Right renal cortex interstitium (tissue), 3 donors: ENCODE measurements at places on chromosomes 1 and 21.

DNA sequence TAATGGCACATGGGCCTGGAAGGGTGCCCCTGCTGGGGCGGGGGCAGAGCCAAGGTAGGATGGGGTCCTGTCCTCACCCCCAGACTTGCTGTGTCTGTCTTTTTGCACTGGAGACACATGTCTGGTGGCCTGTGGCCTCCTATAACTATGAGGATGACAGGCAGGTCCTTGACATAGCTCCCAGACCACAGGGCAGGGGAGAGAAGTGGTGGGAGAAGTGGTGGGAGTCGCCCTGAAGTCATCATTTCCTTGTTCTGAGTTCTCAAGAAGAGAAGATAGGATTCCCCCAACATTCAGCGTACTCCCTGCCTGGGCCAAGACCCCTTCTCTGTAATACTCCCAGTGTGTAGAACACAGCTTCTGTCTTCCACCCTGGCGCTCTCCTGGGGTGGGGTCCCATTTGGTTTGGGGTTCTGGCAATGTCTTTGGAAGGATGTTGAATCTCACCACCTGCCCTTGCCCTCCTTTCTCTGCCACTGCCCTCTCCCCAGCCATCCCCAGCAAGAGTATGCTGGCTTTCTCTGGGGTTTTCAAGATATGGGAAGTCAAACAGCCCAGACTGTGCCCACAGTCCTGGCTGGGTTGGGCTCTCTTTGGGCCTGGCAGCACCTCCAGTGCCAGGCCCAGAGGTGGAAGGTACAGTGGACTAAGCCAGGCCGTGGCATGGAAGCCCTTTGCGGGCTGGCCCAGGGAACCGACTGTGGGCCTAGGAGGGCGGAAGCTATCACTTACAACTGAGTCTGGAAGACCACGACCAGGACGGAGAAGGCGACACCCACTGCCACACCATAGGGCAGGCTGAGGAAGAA, 19.4 kb downstream of the SLC26A9 start:
- DNase-seq, result no peak

GRCh38 chr1:216944864-216945510, 221.8 kb upstream of the ESRRG start:
- no peak for DNase-seq

DNA sequence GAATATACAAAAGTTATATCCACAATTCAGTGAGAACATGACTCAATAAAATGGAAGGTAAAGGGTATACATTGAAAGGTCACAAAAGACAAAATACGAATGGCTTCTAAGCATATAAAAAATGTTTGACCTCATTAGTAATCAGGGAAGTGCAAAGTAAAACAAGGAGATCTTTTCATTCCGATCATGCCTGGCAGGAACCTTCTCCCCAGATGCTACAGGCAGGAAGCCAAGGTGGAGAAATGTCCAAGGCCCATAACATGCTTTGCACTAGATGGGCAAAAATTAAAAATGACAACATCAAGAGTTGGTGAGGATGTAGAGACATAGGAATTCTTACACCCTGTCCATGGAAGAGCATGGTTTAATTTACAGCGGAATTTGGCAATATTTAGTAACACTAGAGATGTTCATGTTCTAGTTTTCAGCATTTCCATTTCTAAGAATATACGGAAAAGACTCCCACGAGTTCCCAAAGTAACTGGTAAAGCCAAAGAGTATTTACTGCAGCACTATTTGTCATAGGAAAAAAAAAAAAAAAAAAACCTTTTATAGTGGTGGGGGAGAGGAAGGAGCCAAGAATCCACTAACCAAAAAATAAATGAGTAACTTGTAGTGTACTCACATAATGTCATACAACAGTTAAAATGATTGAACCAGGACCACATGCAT, 184.5 kb upstream of the KAZN start:
- no peak for DNase-seq

DNA sequence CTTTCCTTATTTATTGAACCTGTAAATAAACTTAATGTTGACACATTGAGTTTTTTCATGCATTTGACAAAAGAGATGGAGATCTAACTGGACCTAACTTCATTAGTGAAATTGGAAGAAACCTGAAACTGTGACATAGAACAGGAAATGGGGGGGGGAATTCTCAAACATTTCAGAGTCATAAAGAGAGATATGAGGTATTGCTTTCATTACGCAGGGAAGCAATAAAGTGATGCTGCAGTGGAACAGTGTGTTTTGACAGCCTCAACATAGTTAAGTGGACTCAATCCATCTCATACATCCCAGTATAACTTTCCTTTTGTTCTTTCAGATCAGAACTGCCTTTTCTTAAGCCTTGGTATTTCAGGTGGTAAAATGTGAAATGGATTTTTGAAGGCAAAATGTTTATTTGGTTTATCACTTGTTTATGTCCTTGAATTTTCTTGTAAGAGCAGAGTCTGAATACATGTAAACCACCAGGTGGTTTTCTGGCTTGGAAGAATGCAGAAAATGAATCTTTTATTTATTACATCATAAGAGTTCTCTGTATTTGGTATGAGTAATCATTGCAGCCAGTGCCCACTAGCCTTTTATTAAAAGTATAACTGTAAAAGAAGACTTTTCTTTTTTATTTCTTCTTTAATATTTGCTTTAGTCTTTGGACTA, 132.5 kb downstream of the ZNF326 start:
- no peak for DNase-seq

DNA sequence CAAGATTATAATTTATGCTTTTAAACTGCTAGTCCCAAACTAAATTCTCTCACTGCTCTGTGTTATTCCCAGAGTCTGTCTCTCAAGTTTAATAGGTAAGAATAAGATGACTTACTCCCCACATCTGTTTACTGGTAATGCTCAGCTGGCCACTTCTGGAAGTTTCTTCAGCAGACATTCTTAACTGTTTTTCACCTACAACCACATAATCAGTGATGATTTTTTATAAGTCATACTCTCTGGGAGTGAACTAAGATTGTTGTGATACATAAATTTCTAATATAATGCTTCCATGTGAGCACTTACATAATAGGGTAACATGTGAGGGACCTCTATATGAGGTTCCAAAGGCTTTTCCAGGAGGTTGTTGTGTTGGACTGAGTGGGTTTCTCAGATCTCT, 8.7 kb downstream of the SLAMF7 start:
- DNase-seq, result no peak

DNA sequence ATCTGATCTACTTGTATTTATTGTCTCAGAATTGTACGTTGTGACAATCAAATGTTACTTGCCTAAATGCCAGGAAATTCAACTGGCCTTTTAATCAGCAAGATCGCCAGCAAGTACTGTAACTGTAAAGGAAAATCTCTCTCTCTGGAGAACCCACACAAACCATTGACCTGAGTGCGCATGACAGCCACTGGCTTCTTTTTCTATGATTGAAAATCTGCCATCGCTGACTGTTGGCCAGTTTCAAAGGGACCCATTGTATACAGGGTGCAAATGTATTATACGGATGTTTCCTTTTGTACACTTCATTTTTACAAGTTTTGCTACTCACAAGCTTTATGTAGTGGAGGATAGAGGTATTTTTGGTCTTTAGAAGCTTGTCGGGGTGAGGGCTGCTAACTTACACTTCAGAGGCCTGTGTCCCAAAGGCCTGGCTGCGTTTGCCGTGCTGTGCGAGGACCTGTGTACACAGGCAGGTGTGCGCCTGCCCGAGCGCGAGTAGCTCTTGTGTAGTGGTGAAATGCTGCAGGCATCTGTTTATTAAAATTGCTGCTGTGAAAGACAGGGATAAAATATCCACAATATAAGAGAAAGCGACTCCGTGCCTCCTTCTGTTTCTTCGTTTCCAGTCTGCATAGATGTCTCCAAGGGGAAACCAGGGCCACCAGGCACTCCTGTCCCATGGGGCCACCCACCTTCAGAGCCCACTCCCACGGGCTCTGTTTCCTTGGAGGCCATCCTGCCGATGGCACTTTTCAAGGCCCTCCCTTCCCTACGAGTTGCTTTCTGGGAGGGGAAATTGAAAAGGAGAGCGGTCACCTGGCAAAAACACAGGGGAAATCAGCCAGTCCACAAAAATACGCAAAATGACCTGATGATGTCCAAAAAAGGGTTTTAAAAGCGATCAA, 25.3 kb upstream of the TRAPPC10 start:
- no peak for DNase-seq

GRCh38 chr1:84603223-84603622, 29.0 kb upstream of the CTBS start:
- DNase-seq, result no peak

DNA sequence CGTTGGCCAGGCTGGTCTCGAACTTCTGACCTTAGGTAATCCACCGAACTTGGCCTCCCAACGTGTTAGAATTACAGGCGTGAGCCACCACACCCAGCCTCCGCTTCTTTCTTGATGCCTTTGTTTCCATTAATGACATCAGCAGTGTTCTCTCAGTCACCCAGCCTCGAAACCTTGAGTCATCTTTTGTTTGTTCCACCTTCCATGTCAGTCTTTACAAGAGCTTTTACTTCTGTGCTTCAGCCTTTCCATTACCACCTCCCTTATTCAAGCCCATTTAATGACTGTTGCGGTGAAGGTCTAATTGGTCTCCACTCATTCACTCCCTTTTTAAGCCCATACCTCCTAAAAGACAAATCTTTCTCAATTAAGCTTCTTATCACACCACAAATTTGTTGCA, 146.6 kb upstream of the ADGRL2 start:
- DNase-seq, result no peak

DNA sequence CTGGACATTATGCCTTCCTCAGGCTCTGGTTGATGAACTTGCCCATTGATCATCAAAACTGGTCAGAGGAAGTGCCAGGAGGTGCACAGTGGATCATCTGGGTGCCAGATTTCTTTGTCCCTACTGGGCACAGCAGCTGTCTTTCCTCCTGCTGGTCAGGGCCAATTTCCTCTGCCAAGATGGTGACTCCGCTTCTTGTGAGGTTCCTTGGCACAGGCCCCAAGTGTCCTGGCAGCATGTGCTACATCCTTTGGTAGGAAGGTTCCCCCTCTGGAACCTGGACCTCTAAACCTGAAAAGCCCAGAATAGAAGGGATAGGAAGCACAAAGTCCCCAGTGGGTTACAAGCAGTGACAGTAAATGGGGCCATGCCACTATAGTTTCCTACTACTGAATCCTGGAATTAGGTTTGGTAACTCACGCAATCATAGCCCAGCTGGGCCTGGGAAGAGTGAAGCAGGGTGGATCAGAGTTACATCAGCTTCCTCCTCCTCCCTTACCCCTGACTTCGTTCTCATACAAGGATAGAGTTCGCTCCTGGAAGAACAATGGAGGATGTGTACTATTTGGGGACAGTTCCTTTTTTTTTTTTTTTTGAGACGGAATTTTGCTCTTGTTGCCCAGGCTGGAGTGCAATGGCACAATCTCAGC, 147.1 kb downstream of the CNIH3 start:
- no peak for DNase-seq

DNA sequence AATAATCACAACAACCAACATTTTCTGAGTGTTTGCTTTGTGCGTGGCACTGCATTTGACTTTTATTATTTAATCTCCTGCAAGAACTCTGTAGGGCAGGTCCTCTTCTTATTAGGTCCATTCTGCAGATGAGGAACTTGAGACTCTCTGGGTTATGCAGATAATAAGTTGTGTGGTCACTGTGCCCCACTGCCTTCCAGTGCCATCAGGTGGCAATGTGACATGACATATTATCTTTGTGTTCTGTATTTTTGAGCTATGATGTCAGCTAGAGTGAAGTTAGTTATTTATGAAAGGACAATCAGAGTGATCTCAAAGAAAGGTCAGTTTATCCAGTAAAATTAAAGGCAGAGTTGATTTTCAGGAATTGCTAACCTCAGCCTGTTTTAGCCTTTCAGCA, 196.0 kb downstream of the FMN2 start:
- no peak for DNase-seq

DNA sequence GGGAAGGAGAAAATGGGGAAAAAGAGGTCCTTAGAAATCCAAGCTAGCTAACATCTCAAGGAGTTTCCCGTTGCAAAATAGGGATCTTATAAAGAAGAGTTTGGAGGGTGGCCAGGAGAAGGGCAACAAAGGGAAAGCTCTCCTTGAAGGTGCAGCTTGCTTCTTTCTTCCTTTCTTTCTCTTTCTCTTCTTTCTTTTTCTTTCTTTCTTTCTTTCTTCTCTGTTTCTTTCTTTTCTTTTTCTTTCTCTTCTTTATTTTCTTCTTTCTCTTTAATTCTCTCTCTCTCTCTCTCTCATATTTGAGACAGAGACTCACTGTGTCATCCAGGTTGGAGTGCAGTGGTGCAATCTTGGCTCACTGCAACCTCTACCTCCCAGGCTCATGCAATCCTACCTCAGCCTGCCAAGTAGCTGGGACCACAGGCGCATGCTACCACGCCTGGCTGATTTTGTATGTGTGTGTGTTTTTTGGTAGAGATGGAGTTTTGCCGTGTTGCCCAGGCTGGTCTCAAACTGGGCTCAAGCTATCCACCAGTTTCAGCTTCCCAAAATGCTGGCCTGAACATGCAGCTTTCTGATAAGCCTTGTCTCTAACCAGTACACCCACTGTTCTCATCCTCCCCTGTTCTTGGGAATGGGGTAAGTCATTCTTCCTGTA, 44.4 kb downstream of the RNF11 start:
- no peak for DNase-seq

- no peak for DNase-seq
Observed at GRCh38 chr1:59195151-59195550, 101.7 kb upstream of the FGGY start.

GRCh38 chr1:85375493-85375892, 89.5 kb downstream of the DDAH1 start:
- no peak for DNase-seq

- DNase-seq, result no peak
Observed at GRCh38 chr1:232378266-232379062, 251.5 kb downstream of the SIPA1L2 start.

- DNase-seq, result no peak
Observed at GRCh38 chr1:151711951-151712350, 4.7 kb downstream of the CELF3 start.

- no peak for DNase-seq
Observed at GRCh38 chr1:40243351-40243750, 4.4 kb upstream of the TMCO2 start.

DNA sequence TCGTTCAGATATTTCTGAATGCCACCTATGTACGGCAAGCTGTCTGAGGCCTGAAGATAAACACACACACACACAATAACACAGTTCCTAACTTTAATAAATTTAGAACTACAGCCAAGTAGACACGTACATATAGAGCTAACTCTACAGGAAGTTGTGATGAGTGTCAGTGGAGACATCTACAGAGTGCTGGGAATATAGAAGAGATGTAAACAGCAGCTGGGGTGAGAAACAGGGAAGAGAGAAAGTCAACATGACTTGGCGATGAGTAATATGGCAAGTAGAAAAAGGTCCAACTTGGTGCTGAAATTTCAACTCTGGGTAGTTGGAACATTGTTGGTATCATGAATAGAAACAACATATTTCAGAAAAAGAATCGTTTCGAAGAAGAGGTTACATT, 206.5 kb downstream of the ZP4 start:
- no peak for DNase-seq

DNA sequence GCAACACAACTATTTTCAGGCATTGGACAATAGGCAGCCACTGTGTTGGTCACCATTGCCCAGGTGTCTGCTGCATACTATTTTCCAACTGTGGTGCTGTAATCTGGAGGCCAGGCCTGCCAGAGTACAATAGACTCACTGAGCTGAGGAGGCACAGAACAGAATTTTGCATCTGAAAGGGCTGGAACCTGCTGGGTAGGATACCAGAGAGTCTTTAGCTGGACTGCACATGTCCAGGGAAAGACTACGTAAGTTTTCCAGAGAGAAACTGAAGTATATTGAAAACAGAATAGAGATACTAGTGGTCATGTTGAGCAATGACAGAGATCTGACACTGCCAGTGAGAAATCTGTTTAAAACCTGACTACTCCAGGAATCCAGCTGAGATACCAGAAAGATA, 200.8 kb downstream of the RASAL2 start:
- DNase-seq, result no peak
